ENCODE measurements at places on chromosomes 7 and 10.

GRCh38 chr10:129725011-129725410, 239.1 kb downstream of the EBF3 start:
- no peak for DNase-seq

- no peak for DNase-seq
Observed at GRCh38 chr10:131553121-131553520, 241.6 kb upstream of the TCERG1L start.

GRCh38 chr10:91587710-91588638, 44.9 kb downstream of the PPP1R3C start:
- DNase-seq = no peak

DNA sequence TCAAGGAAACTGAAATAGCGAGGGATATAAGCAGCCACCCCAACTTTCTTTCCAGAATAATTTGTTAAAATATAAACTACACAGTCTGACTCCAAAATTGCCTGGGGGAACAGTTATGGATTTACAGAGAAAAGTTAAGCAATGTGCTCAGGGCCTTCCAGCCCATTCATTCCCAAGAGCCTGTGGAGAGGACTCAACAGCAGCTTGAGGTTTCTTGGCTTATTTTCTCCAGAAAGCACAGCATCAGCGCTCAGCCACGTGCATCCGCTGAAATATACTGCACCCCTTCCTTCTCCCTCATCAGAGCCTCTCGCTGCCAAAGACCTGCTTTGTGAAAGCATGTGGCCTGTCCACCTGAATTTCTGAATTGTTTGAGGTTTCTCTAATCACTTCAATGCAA, 375.2 kb upstream of the VWC2 start:
- no peak for DNase-seq

DNA sequence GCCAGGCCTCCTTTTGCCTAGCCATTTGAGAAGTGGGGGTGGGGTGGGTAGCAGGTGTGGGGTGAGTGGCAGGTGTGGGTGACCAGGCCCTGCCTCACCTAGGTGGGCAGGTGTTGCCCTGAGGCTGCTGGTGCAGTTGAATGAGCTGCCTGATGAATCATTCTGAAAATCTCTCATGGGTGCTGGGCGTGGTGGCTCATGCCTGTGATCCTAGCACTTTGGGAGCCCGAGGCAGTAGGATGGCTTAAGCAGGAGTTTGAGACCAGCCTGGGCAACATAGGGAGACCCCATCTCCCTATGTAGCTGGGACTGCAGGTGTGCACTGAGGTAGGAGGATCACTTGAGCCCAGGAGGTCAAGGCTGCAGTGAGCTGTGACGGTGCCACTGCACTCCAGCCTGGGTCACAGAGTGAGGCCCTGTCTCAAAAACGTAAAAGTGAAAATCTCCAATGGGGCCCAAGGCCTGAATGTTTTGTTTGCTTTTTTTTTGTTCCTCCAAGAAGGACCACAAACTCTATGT, 17.7 kb downstream of the TSPAN14 start:
- DNase-seq = no peak

- no peak for DNase-seq
Observed at GRCh38 chr7:105149827-105150226, 135.8 kb downstream of the KMT2E start.

- DNase-seq = peak; percentile 84
Observed at GRCh38 chr7:7323352-7323751, 141.0 kb downstream of the C1GALT1 start.

GRCh38 chr10:110419265-110419664, 78.4 kb upstream of the DUSP5 start:
- no peak for DNase-seq

- no peak for DNase-seq
Observed at GRCh38 chr10:7767209-7767608, 20.6 kb downstream of the KIN start.

- no peak for DNase-seq
Observed at GRCh38 chr7:132471515-132471914, 104.8 kb downstream of the PLXNA4 start.

- DNase-seq = no peak
Observed at GRCh38 chr10:15369256-15370211, 1.6 kb downstream of the FAM171A1 start.

DNA sequence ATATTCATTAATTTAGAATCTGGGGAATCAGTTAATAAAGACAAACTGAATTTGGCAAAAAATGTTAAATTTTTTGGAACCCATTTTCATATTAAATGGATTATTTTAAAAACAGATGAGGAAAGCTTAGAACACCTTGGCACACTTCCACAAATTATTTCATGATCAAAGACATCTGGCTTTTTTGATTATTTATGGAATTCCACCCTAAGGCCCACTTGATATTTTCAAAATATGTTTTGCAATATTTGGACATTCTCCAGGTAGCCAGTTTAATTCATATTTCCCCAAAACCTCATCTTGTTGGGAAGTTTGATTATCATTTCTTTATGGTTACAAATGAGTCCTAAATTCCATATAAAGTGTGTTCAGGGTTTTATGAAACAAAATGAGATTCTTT, 129.9 kb downstream of the DOCK4 start:
- DNase-seq = no peak

DNA sequence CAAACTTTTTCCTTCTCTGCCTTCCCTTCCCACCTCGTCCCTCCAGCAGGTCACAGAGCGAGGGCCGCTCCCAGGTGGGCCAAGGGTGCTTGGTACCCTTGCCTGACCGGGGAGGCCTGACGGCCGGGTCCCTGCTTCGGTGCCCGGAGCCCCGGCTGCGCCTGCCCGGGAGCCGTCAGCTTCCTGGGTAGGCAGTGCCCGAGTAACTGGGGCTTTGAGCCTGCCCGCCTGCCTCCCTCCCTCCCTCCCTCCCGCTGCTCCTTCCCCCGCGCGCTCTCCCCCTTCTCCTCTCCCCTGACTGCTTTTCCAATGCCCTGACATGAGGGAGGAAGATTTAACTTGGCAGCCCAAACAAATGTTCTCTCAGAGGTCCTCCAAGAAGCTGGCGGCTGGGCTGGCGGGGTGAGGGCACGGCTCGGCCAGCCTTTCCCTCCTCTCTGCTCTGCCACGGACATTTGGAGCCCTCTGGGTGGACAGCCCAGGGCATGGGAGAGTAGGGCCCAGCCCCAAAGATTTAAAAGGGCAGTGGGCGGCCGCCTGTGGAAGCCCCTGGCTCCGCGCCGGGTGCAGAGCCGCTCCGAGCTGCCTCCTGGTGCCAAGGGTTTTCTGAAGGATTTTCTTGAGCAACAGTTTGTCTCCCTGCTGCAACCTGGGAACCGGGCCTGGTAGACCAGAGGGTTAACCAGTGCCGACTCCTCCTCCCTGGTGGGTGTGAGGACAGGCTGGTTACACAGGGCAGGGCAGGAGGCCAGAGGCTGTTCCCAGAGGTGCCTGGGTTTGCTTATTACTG, 2.0 kb downstream of the ZMIZ1 start:
- peak; percentile 58 for DNase-seq

DNA sequence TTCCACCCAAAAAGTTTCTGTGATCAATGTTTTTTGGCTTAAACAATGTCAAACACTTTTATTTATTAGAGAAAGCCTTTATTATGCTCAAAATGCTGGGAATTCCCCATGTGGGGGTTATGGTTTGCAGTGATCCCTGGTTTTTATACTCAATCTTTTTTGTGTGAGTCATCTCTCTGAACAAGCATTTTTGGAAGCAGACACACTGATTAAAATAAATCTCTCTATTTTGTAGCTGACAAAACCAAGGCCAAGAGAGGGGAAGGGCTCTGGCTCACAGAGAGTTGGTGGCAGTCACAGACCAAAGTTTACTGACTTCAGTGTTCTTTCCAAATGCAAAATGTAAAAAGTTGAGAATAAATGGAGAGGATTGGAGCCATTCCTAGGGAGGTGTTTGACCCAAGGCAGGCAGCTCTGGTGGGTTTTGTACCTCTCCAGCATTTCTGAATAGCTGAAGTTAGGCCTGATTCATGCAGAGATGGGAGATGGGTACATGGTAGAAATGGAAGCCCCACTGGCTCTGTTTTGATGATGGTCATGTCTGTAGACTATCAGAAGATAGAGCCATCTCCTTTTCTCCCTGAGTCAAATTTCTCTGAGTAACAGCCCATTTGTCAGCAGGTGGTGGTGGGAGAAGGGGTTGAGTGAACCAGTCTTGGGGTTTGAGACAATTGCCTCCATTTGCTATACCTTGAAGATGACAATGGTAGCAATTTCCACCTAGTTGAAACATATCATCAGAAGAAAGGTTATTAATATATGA, 45.4 kb upstream of the NAMPT start:
- DNase-seq = no peak

DNA sequence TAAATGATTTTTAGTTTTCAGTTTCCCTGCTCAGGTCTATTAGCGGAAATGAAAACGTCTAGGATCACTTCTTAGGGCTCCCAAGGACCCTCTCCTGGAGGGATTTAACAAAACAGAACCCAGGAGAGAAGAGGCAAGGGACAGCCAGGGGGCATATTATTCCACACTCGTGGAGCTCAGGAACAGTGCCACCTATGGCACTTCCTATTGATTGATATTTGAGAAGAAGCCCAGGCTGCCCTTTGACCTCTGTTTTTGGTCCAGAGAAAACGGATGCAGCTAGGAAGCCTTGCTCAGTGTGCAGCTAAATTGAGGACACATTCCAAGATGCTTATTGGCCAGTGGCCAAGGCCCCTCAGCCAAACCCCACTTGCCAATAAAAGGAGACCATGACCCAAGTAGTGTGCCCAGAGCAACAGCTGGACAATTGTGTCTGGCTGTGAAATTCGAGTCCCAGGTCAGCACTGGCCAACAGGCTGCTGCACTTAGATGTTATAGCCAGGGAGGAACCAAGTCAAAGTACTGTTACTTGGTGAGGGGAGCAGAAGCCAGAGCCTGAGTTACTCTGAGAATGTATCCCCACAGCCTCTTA, 24.0 kb upstream of the GPNMB start:
- DNase-seq = no peak
